ENCODE measurements at places on chromosomes 7 and 10.

DNA sequence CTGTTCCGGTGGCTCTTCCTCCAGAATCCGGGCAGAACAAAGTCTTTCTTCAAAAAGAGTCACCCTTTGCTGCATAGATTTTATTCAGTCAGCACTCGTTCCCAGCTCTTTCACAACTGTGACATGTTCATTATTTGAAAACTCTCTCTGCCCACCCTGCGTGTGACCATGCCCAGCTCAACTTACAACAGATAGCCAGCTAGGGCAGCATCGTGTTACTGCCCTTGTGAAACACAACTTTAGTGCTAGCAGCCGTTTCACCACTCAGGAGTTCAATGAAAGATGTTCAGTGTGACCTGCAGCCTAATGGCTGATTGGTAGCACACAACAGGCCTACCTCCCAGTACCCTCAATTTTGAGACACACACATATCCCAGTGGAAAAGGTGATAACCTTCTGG lies 57.9 kb downstream of the ZNF438 start:
- H3K4me1 ChIP-seq, result no peaks in the 10 kb centered on the region
- H3K4me3 ChIP-seq, result no peak overlapping the region
- no peaks in the 10 kb centered on the region for H3K36me3 ChIP-seq
- H3K27ac ChIP-seq, result no peak overlapping the region
- DNase-seq, result no peak

GRCh38 chr7:22286436-22286835 lies 70.5 kb downstream of the RAPGEF5 start:
- no peaks in the 10 kb centered on the region for H3K27me3 ChIP-seq
- H3K27ac ChIP-seq, result no peak overlapping the region
- no peak for DNase-seq
- H3K4me3 ChIP-seq, result no peak overlapping the region

- H3K36me3 ChIP-seq, result peaks cover 1% of the 10 kb centered on the region
- peaks cover 7% of the 10 kb centered on the region for H3K27me3 ChIP-seq
- no peaks in the 10 kb centered on the region for H3K4me1 ChIP-seq
- no peak for DNase-seq
Measured at GRCh38 chr10:84158061-84158460, 15.5 kb upstream of the GPR15LG start.

DNA sequence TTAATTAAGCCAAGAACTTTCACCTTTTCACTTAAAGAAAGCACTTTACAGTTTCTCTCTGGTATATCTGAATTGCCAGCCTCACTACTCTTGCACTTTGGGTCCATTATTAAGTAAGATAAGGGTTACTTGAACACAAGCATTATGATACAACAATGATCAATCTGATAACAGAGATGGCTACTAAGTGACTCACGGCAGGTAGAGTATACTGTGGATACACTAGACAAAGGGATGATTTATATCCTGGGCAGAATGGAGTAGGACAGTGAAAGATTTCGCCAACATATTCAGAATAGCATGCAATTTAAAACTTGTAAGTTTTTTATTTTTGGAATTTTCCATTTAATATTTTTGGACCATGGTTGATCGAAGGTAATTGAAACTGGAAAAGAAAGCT lies 34.3 kb upstream of the ITGB8 start:
- H3K4me3 ChIP-seq, result no peak overlapping the region
- no peaks in the 10 kb centered on the region for H3K36me3 ChIP-seq
- no peak for DNase-seq
- H3K4me1 ChIP-seq, result peaks cover 2% of the 10 kb centered on the region
- no peak overlapping the region for H3K27ac ChIP-seq
- no peaks in the 10 kb centered on the region for H3K27me3 ChIP-seq

DNA sequence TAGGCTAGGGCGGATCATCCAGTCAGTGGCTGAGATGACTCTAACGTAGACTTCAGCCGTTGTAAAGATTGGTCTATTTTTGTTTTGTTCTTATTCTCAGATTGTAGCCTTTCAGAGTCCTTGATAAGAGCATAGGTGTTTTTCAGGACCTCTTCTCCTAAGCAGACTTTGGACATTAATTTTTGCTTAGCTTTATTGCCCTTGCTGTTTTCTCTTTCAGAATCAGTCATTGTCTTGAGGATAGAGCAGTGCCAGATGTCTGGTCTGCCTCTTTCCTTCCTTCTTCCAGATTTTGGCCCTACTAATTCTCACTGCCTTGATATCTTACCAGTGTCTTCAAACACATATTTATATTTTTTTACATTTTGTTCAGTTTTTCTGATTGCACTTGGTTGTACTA lies 49.5 kb downstream of the C1GALT1 start:
- no peak for DNase-seq
- no peak overlapping the region for H3K4me3 ChIP-seq
- no peak overlapping the region for H3K27ac ChIP-seq
- no peaks in the 10 kb centered on the region for H3K36me3 ChIP-seq

DNA sequence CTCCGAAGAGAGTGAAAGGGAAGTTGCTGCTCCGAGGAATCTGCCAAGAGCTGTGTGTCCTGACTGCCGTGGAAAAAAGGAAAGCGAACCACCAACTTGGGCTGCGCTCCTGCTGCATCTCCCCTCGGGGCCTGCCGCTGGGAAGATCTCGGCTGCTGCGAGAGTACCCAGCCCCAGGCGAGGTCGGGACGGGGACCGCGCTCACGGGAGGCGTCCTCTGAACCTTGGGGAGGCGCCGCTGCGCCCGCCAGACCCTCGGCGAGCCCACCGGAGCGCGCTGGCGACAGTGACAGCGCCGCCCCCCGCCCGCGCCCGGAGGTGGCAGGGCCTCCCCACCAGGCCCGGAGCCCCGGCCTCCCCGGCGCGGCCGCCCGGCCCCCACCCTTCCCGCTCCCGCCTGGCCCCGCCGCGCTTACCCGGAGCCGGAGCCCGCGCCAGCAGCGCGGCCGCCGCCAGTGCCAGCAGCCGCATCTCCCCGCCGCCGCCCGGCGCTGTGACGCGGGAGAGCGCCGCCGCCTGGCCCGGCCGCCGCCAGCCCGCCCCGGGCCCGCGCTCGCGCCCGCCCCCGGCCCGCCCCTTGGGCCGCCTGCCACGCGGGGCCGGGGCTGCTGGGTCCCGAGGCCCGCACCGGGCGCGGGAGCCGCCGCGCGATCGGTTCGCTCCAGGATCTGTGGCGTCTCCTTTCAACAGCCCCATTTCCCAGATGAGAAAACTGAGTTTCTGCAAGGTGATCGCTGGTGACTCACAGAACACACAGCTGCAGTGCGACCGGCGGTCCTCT lies at the start of gene VSTM4:
Gene VSTM4, minus strand, starts transcription at position 508 of the 781 bp plus-strand sequence. Its CDS starts 37 bp downstream, at position 471.
- H3K27ac ChIP-seq, result peak within 1 kb of the TSS; percentile 86
- H3K27me3 ChIP-seq, result no peaks in the 10 kb centered on the region
- peak; percentile 59 for DNase-seq
- H3K4me1 ChIP-seq, result peaks cover 17% of the 10 kb centered on the region

GRCh38 chr10:112330162-112330561 lies 43.8 kb upstream of the ACSL5 start:
- no peaks in the 10 kb centered on the region for H3K36me3 ChIP-seq
- no peak overlapping the region for H3K27ac ChIP-seq

DNA sequence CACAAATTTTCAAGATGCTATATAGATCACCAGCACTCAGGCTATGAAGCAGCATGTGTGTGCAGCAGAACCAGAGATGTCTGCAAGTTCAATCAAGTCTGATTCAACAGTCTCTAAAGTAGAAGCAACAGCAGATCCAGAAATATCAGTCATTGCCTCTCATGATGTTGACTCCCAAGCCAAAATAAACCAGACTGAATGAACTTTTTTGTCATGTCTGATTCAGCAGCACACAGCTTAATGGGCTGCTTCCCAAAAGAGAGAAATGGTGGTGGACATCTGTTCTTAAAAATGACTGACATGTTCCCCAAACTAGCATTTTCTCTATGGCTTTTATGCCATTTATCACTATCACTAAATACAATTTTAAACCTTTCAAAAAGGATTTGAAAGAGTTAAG lies 53.8 kb downstream of the TMEM26 start:
- H3K27me3 ChIP-seq, result no peaks in the 10 kb centered on the region
- peak; percentile 53 for DNase-seq
- H3K4me3 ChIP-seq, result no peak overlapping the region
- no peak overlapping the region for H3K27ac ChIP-seq
- H3K4me1 ChIP-seq, result no peaks in the 10 kb centered on the region
- H3K36me3 ChIP-seq, result no peaks in the 10 kb centered on the region

- no peak overlapping the region for H3K4me3 ChIP-seq
- H3K36me3 ChIP-seq, result no peaks in the 10 kb centered on the region
- H3K4me1 ChIP-seq, result peaks cover 9% of the 10 kb centered on the region
- no peak for DNase-seq
Measured at GRCh38 chr7:78195281-78195680, 396.7 kb downstream of the PHTF2 start.
